ENCODE measurements at places on chromosomes 6 and 20. TPM values are rescaled to one million over a fixed set of nuclear protein-coding genes. Genes with fewer than 3 reads are reported as not detected.
A peak's percentile ranks its signal among the peaks of the same experiment; 100 is the strongest.

GRCh38 chr6:125835221-125835744, 44.5 kb downstream of the NCOA7 start:
- no peak for ATAC-seq

GRCh38 chr20:2179233-2179580, 77.6 kb downstream of the STK35 start:
- no peak for ATAC-seq

GRCh38 chr6:151092591-151092990, 147.2 kb upstream of the AKAP12 start:
- ATAC-seq: no peak

DNA sequence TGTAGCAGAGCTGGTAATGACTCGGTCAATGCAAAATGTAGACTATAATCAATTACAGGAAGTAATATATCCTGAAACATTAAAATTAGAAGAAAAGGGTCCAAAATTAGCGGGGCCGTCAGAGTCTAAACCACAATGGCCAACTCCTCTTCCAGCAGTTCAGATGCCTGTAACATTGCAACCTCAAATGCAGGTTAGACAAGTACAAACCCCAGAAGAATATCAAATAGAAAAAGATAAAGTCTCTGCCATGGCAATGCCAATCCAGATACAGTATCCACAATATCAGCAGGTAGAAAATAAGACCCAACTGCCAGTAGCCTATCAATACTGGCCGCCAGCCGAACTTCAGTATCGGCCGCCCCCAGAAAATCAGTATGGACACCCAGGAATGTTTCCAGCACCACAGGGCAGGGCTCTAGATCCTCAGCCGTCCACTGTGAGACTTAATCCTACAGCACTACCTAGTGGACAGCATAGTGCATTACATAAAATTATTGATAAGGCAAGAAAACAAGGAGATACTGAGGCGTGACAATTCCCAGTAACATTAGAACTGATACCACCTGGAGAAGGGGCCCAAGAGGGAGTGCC, 158.4 kb downstream of the GPX5 start:
- peak; percentile 49 for ATAC-seq

GRCh38 chr6:131966443-131966842, 15.3 kb upstream of the CCN2 start:
- ATAC-seq: no peak

GRCh38 chr20:11979306-11979990, 61.8 kb downstream of the BTBD3 start:
- ATAC-seq: no peak

- ATAC-seq: no peak
Measured at GRCh38 chr20:8021541-8022269, 2.1 kb upstream of the TMX4 start.

DNA sequence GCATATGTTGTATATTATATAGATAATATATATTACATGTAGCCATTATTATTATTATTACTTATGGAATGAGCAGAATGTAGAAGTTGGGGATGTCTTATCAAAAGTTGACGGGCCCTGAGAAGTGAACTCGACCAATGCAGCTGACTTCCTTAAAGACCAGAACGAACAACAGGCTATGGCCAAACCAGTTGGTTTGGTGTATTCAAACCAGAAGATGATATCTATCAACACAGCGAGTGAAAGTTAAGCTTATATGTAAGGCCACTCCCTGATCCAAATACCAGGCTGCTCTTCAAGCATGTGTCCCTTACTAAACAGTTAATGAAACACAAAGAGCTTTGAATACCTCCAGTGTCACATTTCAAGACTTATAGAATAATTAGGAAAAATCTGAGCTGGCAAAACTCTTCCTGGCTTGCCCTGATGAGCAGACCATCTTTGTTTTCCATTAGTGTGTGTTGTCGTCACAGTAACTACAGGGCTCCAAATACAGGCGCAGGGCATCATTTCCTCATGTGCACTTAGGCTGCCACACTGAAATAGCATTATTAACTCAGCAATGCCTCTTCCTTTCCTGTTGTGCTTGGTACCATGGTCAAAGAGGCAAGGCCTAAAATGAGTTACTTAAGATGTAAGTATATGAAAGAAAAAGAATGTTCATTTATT, 6.6 kb downstream of the FILIP1 start:
- no peak for ATAC-seq

DNA sequence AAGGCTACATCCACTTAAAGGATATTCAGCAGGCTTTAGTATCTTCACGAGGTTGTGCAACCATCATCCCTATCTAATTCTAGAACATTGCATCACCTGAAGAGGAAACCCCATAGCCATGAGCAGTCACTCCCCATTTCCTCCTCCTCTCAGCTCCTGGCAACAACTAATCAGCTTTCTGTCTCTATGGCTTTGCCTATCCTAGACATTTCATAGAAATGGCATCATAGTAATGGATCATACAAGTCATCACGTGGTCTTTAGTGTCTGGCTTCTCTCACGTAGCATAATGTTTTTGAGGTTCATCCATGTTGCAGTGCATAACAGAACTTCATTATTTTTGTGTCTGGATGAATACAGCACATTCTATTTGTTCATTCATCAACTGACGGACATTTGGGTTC, 20.5 kb downstream of the SNAI1 start:
- peak; percentile 38 for ATAC-seq

GRCh38 chr6:161956082-161956481, 682.2 kb upstream of the AGPAT4 start:
- no peak for ATAC-seq

DNA sequence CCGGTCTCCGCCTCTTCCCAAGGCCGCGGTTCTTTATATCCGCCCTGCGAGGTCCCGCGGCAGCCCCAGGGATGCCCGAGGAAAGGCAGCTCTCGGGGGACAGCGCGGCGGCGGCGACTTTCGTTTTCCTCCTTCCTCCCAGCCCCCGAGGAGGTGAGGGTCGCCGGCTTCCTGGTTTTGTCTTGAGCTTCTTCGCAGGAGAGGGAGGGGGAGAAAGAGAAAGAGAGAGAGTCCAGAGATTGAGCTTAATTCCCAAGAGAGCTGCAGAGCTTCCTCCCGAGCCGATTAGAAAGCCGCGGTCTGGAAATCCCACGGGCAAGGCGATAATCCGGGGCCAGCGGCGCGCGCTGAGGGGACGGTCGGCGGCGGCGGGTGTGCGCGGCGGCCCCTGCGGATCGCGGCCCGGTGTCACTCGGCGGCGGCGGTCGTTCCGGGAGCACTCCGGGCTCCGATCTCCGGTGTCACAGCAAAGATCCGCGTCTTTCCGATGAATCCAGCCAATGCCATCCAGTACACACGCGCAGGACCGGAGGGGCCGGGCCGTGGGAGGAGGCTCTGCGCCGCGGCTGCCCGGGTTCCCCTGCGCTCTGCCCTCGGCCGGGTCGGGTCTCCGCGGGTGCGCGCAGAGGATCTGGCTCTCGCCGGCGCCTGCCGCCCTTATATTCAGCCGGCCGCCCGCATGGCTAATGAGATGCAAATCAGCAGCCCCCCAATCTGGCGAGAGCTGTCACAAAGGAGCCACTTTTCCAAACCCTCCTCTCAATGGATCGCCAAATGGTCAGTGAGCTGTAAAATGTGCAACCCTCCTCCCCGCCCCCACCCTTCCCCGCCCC, at the start of gene DLL1:
Gene DLL1, minus strand, starts transcription at position 783 of the 833 bp plus-strand sequence. CDS start 939 bp downstream, outside the sequence.
- ATAC-seq: peak; percentile 21

DNA sequence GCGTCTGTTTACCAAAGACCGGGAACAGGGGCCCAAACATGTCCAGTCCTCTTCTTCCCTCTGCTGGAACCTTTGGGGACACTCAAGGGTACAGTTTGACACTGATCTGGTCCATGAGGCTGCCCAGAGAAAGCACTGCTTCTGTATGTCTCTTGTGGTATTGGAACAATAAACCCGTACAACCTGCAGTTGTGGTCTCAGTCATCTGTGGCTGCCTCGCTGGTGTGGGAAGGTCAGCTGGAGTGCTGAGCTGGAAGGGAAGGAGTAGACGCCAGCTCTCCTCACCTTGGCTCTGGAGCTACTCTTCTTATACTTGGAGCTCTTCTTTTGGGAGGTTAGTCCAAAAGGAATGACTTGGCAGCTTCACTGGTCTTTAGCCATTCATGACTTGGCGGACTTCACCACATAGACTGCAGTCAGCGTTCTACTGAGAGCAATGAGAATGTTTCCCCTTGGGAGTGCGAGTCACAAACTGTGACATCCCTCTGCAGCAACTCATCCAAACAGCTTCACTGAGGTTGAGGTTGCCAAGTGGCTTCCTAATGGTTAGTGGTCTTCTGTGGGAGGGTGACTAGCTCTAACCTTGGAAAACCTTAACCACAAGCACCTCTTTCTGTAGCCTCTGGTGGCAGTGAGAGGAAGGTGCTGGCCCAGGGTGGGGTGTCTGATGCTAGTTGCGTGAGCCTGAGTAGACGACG, 81.2 kb downstream of the ASXL1 start:
- peak; percentile 85 for ATAC-seq

DNA sequence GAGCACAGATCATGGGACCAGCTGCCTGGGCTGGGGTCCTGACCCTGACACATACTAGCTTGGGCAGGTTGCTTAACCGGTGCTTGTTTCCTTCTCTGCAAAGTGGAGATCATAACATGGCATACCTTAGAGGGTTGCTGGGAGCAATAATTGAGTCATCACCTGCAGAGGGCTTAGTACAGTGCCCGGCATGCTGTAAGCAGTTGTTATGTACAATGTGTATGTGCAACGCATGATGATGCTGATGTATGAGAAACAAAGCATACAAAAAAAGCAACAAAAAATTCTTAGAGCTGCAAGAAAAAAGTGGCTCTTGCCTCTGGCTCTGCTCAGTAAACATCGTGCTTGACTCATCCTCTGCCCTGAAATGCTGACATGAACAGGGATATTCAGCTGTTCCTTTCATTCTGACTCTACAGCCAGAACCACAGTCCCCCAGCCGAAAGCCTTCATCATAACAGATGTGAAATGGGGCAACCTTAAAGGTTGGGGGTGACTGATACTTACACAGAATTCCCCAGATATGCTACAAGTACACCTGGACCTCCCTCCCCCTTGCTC, 91.7 kb downstream of the CLIC5 start:
- peak; percentile 85 for ATAC-seq

DNA sequence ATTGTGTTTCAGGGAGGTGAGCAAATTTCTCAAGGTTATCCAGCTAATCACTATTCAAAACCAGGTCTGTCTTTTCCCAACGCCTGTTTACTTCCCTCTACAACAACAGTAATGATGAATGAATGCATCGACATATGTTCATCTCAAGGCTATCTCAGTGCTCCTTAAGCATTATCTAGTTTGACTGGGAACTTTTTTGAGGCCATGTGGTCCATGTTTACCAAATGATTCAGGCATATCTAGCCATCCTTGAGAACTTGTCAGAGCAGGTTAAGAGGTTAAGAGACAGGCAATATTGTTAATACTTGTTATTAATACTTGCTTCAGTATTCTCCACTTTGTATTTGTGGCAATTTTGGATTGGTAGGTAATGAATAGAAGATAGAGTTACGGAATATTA, 1038.4 kb upstream of the FLRT3 start:
- ATAC-seq: no peak

DNA sequence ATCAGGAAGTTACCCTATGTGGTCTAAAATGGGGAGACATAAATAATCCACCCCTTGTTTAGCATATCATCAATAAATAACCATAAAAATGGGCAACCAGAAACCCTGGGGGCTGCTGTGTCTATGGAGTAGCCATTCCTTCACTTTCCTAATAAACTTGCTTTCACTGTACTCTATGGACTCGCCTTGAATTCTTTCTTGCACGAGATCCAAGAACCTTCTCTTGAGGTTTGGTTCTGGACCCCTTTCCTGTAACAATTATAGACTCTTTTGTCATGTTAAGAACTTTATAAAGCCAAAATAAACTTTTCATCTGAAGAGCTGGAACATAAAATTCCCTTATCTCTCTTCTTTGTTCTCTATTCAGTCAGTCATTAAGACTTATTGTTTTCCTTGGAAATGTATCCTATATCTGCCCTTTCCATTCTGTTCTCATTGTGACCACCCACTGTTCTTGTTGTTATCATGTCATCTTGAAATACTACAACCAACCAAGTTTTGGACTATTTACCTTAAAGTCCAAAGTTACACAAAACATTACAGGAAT, 29.3 kb upstream of the ZBTB24 start:
- ATAC-seq: no peak

DNA sequence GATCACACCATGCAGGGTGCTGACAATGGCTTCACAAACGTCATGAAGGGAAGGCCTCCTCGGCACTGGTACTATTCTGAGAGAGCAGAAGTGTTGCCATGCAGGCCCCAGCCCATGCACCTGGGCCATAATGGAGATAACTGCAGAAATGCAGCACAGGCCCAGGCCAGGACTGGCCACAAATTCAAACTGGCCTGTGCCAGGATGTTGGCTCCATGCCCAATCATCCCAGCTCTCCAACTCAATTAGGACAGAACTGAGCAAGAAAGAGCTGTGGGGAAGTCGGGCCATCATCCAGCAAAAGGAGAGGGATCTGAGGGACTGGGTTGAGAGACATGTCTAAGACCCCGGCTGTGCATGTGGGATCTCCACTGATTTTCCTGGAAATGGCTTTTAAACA, 48.9 kb upstream of the SYNDIG1 start:
- no peak for ATAC-seq

- ATAC-seq: no peak
Measured at GRCh38 chr20:22544462-22544861, 39.9 kb downstream of the FOXA2 start.

GRCh38 chr20:60313614-60314013, 355.4 kb downstream of the CDH26 start:
- no peak for ATAC-seq

DNA sequence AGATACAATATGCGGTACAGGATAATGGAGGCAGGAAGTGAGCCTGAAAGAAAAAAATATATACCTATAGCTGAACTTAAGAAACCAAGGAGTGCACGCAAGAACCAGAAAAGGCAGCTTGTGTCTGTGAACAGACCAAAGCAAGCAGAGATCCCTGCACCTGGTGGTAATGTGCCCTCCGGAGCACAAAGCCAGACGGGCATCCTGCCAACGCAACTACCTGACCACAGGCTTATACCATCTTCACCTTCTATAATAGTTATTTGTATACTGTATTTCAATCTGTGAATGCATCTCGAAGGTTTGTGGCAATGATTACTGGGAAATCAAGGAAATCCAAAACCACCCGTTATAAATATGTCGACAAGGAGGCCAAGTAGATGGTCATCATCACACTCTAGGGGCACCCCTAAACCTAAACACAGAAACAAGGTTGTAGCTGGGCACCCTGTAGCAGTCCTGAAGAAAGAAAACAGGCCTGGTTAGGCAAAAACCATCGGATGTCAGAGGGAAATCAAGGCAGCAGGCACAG, 801 bp downstream of the FBXL4 start:
- ATAC-seq: peak; percentile 7

Gene AKAP12
- 0.79 TPM for total RNA-seq

Gene MYCT1
- total RNA-seq: not detected

Gene MRAP2
- 0.11 TPM for total RNA-seq

Gene SYNDIG1
- total RNA-seq: not detected

Gene WFDC12
- total RNA-seq: not detected

Gene GTSF1L
- not detected for total RNA-seq

Gene RIMS1
- not detected for total RNA-seq

Gene VNN1
- not detected for total RNA-seq

All from activated T-helper 17 cell treated with anti-CD3 and anti-CD28 coated beads, Interleukin-2, amount 50 U/mL, for 72 hours (primary cell).